ENCODE measurements at places on chromosomes 2 and 18. TPM values are rescaled to one million over a fixed set of nuclear protein-coding genes. Genes with fewer than 3 reads are reported as not detected.

DNA sequence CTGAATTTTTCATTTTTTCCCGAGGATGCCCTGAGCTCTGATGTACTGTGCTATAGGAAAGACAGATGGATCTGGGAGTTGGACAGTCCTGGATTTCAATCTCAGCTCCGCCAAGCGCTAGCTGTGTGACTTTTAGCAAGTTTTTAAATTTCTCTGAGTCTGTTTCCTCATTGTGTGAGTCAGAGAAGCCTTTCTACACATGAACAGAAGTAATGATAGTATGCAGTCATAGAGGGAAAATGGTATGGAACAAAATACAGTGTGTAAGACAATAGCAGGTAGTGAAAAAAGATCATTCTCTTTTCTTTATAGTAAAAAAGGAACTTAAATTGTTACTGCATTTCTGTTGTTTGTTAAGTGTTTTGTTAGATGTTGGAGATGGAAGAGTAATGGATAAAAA is 52.4 kb upstream of the PPM1B start:
- no peak for DNase-seq

The TNFAIP6 gene
- 1.5 TPM for total RNA-seq

DNA sequence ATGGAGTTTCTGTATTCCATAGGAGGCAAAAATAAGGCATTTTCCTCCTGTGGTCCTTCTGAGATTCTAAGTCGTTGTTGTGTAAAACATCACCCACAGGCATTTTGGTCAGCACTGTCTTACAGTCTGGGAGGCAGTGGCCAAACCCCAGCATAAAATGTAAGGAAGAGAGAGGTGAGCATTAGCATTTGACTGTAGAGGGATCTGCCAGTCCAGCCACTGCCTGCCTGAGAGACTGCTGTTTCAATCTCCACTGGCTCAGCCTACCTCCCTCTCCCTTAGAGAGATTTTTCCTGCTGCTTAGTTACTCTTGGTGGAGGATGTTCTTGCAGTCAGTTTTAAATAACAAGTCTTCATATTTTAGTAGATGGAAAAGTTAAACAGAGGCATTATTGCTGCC is 77.0 kb downstream of the ARHGEF33 start:
- no peak for DNase-seq

DNA sequence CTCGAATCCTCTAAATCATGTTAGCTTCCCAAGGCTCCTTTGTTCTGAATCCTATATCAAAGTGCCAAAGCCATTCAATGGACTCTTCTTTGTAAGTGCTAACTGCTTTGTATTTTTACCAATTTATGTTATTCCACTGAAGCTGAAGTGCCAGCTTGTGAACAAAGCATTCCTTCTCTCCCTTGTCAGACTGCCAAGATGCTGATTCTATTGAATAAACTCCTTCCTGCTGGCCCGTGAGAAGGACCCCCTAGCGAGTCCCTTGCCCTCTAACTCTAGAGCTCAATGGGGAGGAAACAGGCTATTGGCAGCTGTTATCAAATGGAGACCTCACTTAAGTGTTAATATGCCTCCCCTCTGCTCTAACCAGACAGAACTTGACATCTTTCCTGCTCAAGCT is 1097.9 kb upstream of the CNTNAP5 start:
- no peak for DNase-seq

DNA sequence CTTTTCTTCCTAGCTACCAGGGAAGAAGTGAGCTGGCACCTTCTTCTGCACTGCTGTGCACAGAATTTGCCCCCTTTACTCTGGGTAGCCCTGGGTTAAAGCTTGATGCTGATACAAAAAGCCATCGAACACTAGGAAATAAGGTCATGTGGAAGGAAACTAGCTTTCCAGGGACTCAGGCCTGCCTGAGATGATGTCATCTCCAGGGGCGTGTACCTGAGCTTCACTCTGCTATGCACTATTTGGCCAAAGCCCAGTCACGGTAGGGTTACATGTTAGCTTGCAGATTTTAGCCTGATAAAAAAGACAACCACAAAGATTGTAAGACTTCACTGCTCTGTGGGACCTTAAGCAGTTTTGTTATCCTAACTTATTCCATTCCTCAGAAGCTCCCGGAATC is 20.4 kb downstream of the EDAR start:
- no peak for DNase-seq

DNA sequence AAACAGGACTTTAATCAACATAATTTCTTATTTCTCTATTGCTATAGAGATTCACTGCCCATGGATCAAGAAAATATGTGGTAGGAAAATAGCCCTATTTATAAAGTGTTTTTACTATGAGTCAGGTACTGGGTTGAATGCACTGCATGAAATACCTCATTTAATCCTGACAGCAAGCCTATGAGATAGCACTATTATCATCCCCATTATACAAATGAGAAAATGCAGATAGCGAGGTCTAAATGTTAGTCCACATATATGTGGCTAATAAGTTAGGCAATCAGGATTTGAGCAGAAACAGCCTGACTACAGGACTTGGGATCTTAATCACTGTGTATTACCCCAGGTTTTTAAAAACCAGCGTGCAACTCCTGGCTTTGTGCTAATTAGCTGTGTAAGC is 8.5 kb upstream of the LYPD1 start:
- no peak for DNase-seq

The SLC35F5 gene
- total RNA-seq, result 83.1 TPM

- DNase-seq, result peak; percentile 35
Observed at GRCh38 chr2:112150447-112150846, 12.3 kb downstream of the FBLN7 start.

The IL36A gene
- not detected for total RNA-seq

Measured in SJSA1 (cell line).